Activated CD4-positive, CD25-positive, alpha-beta regulatory T cell treated with anti-CD3 and anti-CD28 coated beads, Interleukin-2, amount 50 U/mL, for 72 hours (primary cell): ENCODE measurements at places on chromosomes 5 and 9.

- no peak for DNase-seq
These were observed 212.5 kb downstream of the DEPDC1B start for GRCh38 chr5:60487476-60487875.

GRCh38 chr5:2909035-2909434 is 157.6 kb upstream of the IRX2 start:
- no peak for DNase-seq

DNA sequence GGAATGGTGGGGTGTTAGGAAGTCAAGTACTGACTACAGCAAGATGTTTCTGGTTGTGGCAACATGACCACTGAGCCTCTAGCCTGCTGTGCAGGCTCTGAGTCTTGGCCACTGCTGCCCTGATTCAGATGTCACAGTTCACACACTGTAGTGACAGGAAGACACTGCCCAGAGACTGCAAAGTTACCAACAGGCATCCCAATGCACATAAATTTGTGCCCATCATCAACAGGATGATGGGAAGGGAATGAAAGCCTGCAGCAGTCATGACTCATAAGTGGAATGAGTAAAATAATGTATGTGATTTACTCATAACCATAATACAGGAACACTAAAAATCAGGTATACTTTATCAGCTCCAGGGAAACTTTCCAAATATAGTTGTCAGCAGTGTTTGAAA is 251.6 kb upstream of the HAPLN1 start:
- DNase-seq = no peak

DNA sequence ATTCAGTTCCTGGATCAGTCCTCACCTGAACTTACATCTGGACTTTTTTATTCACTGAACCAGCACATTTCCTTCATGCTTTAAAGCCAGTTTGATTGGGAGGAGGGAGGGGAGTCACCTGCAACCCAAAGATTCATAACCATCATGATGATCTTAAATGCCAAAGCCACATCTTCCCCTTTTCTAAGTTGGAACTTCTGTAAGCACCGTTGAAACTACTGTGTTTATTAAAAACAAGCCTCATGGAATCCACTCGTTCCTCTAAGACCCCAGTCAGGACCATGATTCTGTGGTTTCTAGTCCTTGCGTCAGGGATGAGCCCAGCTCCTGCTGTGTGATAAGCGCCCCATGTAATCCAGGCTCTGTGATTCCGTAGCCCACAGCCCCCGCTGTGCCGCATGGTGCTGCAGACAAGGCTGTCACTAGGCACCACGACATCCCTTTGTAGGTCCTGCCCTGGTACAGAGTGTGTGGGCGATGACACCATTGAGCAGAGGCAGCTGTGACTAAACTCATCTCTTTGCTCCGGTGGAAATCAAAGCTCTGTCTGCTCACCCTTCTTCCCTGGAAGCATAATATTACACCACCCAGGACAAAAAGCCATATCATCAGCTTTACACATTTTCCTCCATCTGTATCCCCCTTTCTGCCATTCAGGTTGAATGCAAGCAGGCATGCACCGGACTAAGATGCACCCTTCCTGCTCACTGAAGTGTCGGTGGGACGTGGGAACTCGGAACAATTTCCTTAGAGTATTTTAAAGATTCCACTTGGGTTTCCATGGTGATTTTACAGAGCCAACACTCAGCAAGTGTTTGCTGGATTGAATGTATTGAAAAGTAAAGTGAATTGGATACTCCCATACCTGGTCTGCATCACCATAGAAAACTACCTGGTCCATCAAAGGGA is 132.0 kb upstream of the FSTL4 start:
- DNase-seq = no peak
